IMR-90 (cell line): ENCODE measurements at places on chromosomes 11 and 22. TPM values are rescaled to one million over a fixed set of nuclear protein-coding genes. Genes with fewer than 3 reads are reported as not detected.

The CDC42EP2 gene
- total RNA-seq, result 5.2 and 5.3 TPM in 2 replicates

The P2RY2 gene
- total RNA-seq, result not detected in 2 replicates

GRCh38 chr11:11607772-11608171 lies 14.0 kb downstream of the GALNT18 start:
- peaks cover 2% of the 10 kb centered on the region; the same call in 1 of the 2 replicates for H3K4me1 ChIP-seq
- H3K27me3 ChIP-seq, result no peaks in the 10 kb centered on the region; the same call in 1 of the 2 replicates
- no peak overlapping the region for H3K27ac ChIP-seq
- H3K4me3 ChIP-seq, result no peak overlapping the region
- no peaks in the 10 kb centered on the region for H3K36me3 ChIP-seq

DNA sequence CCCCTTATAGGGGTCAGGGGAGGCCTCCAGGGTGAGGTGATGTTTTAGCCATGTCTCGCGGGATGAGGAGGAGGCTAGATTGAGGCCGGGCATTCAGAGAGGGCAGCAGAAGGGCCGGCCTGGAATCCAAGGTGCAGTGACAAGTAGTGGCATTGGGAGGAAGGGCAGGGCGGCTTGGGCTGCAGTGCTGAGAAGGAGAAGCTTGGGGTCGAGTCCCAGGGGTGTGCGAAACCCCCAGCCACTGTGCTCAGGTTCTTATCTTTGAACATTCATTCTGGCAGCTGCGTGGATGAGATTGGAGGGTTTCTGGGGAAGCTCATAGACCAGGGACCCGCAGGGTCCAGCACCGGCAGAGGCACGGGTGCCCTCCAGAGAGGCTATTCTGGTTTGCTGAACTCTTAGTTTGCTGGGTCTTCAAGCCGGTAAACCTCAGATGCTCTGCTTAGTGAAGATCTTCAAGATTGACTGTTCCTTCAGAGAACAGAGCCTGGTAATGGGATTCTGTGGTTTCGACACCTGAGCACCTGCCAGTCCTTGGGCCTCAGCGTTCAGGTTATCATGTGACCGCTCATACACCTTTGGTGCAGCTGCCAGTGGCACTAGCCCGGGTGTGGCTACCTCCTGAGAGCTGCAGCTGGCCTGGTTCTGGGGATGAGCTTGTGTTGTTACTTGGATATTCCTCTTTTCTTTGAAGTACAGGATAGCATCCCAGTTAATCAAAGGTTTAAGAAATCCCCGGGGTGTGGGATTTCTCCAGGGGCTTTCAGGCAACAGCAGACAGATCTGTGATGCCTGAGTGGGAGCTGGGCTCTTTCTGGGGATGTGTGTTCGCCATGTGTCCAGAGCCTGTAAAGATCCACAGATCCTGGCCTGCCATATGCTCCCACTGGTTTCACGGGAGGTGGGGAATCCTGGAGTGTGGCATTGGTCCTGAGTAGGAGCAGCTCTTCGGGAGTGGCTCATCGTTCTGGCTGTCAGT lies 152.8 kb downstream of the TBC1D22A start:
- no peaks in the 10 kb centered on the region for H3K4me1 ChIP-seq
- DNase-seq, result no peak
- H3K27ac ChIP-seq, result no peak overlapping the region

DNA sequence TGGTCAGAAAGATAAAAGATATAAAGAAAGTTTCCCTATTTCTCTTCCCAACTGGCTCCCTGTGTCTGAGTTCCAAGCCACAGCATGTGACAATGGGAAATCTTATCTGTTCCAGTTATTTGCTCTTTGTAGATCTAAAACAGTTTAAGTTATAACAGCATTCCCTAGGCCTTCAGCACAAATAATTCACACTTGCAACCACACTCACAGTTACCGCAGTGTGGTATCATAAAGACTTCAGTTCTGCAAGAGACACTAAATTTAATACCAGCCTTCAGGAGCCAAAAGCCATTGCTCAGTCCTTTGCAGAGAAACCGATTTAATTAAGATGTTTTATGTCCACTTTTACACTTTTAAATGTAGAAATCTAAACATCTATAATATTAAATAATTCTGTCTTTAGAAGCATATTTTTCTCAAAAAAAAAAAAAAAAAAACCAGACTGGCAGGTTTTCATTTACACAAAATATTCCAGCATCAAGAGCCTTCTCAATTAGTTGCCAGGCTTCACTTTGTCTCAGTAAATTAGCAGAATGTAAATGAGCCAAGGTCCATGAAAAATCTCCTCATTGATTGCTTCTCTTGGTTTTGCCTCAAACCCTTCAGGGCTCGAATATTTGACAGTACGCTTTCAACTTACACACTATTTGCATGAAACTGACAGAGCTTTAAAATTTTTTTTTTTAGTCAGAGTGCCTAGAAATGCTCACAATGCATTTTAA lies 300.0 kb upstream of the DDI1 start:
- H3K36me3 ChIP-seq, result no peaks in the 10 kb centered on the region
- H3K4me1 ChIP-seq, result peaks cover 1% of the 10 kb centered on the region; the same call in 1 of the 2 replicates
- no peaks in the 10 kb centered on the region for H3K27me3 ChIP-seq
- DNase-seq, result no peak
- no peak overlapping the region for H3K4me3 ChIP-seq

DNA sequence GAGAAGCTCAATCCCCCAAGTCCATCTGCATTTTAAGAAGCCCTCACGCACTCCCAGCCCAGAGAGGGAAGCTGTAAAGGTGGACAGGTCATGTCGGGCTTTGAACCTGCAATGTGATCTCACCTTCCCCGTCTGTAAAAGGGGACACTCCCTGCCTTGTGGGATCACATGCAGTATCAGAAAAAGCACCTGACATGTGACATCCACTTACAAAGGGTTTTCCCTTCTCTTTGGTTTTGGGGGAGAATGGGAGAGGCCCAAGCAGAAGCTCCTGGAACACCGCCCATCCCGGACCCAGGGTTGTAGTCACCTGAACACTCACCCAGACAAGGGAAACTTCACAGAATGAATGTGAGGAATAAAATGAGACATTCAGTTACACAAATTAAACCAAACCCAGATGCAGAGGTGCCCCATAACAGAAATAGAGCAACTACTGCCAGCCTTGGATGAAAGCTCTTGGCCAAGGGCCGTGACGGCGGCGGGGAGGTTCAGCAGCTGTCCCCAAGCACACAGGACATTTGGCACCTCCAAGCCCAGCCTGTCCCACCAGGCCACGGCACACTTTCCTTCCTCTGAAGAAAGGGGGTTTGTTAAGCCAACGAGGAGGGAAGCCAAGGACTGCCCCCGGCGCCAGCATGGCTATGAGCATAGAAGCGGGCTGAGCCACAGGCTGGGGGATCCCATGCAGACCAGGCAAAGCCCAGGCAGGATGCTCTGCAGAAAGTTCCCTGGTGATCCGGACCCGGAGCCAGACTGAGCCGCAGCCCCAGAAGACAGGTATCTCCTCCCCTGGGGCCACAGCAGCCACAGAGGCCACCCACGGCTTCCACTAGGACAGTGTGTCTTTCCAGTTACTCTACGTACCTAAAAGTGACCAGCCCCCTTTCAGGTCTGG lies 3.8 kb downstream of the BID start:
- peaks cover 15% of the 10 kb centered on the region for H3K4me1 ChIP-seq
- no peaks in the 10 kb centered on the region for H3K36me3 ChIP-seq
- no peaks in the 10 kb centered on the region for H3K27me3 ChIP-seq
- no peak for DNase-seq
